ENCODE measurements at places on chromosomes 1 and 21.

GRCh38 chr1:241608379-241609033 is 31.7 kb downstream of the CHML start:
- DNase-seq: no peak

DNA sequence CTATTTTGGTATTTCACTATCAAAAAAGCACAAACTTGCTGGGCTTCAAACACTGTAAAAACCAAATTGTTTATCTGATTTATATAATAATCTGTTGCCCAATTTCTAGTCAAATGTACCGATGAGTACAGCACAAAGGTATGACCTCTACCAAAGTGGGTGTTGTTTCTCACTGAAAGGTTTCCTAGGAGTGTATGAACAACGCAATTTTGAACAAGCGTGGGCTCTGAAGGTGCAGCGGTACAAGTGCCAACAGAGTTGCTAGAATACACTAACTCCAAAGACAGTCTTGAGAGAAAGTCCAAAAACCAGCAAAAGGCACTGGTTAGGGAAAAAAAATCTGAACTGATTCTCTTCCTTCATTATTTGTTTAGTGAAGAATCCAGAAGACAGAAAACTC is 130.4 kb downstream of the ATP1B1 start:
- no peak for DNase-seq

GRCh38 chr1:58799650-58800049 is 15.8 kb upstream of the JUN start:
- DNase-seq: no peak

DNA sequence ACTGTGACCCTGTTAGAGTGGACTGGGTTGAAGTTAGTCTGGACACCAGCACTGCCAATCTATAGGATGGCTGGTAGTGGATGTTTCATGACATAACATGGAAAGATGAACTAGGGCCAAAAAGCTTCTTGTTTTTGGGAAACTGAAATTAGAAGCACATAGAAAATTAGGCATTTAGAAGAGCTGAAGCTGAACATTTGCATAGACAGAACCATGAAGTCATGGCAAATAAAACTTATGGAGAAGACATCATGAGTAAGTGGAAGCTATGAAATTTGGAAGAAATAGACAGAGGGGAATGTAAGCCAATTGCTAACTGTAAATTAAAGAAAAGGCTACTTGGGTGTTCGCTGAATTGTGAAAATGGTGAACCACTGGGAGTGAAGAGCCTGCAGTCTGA is 2.7 kb upstream of the S100A11 start:
- no peak for DNase-seq

DNA sequence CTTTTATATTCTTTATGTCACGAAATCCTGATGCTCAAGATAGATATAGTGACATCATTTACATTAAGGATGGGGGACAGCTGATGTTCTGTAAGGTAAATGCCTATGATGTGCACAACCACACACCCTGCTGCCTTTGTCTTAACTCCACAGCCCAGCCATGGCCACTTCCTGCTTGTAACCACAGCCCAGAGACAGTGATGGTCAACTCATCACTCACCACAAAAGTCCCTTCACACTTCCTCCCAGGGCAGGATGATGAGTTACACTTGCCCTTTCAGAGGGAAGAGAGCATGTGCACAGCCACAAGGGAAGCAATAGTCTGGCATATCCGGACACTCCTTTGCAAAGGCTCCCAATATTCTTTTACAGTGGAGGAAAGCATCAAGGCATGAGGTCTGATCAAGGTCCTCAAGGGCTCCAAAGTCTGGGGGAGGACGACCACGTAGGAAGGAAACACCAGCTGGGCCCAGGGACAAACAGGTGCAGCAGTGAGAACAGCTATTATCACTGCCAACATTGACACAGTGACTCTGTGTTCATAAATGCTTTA is 53.8 kb downstream of the PLPP3 start:
- DNase-seq: no peak
